ENCODE measurements at places on chromosomes 4 and X.

- no peak for DNase-seq
Observed at GRCh38 chrX:82765811-82766210, 742.3 kb upstream of the POU3F4 start.

DNA sequence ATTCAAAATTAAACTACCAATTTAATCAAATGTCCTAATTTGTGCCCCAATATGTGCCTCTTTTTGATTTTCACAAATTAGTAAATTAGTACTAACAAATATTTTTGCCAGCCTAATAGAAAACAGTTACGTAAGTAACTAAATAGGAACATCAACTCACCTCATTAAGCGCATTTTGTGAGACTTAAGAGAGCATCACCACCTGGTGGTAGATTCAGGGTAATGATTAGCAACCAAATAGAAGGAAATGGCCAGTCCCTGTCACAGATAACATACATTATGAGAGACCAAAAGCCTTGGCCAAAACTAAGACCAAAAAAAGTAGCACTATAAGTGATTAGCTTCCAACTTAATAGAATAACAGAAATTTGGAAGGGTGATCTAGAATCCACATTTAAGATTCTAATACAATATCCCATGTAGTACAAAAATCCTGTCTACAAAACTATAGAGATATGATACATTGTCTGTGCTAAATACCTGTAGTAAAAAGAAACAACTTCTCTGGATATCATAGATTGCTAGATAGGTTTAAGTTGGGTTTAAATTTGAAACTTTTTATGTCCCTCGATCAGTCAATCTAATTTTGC lies 46.7 kb downstream of the C4orf46 start:
- no peak for DNase-seq

- DNase-seq: no peak
Observed at GRCh38 chr4:40316782-40317635, 18.1 kb upstream of the CHRNA9 start.

DNA sequence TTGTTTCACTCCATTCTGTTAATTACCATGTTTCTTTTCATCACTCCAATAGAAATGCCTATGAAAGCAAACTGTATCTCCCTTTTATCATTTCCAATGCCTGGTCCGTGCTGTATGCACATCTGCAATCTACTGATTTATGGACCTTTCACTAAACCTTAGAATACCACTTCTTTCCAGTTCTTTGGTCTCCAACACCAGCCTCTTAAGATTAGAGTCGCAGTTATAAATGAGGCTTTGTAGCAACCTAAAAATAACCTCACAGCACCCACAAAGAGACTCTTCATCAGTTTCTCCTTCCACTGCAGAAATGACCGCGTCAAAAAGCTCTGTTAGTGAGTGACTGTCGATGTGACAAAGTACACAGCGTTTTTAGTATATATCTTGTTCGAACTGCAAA lies 282.6 kb downstream of the ADGRA3 start:
- DNase-seq: no peak

DNA sequence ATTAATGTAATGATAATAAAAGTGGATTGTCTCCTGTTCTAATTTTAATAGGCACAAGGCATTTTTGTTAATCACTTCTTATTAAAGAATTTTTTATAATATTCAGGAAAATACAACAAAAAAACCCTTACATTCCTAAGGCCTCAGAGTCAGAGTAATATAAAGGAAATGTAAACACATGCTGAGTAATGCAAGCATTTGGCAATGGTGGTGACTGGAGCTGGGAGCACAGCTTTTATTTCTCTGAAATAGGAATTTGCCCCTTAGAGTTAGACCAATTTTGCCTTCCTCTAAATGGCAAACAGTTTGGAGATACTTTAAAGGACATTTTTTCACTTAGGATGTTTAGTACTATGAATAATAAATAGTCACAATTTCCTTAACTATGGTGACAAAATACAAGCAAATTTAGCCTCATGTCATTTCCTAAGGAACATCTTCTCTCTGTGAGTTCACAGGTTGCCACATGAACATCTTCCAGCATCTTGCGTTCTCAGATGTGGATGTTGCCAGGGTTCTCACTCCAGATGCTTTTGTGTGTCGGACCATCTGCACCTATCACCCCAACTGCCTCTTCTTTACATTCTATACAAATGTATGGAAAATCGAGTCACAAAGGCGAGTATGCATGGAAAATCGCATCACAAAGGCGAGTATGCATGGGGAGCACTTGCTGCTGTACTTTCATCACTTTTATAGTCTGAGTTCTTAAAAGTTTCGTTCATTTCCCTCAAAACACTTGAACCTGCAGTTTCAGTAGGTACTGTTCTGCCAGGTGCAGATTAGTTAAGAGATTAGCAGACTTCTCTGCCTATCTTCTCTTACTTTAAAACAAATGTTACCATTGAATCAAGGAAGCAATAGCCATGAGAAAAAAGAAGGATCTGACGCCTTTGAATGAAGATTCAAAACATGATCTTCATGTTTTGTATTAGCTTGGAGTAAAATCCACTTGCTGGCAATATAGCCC lies 15.9 kb upstream of the F11 start:
- no peak for DNase-seq

DNA sequence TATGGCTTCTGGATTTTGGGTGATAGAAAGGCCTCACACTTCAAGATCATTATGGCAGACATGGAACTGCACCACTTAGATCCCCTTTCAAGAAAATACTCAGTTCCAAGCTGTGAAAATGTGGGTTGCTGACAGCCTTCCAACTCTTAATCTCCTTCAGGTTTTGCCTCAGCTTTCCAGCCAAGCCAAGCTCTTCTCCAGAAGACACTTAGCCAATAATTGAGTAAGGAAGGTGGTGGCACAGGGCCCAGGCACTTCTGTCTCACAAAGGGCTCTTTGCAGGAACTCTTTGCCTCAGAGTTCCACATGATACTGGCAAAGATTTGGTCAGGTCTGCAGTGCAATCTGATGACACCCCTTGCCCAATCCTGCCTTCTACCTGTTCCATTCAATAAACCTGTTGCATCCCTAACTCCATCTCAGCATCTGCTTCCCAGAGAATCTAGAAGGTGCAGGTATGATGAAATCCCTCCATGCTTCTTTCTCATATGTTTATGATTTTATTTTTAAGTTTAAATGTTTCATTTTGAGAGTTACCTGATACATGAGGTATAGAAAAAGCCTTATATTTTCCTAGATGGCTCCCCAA lies 30.6 kb downstream of the ANXA5 start:
- no peak for DNase-seq

- DNase-seq: no peak
Observed at GRCh38 chr4:182085051-182085480, 158.1 kb upstream of the TENM3 start.

GRCh38 chrX:118764122-118764521 lies 36.7 kb downstream of the IL13RA1 start:
- DNase-seq: no peak

DNA sequence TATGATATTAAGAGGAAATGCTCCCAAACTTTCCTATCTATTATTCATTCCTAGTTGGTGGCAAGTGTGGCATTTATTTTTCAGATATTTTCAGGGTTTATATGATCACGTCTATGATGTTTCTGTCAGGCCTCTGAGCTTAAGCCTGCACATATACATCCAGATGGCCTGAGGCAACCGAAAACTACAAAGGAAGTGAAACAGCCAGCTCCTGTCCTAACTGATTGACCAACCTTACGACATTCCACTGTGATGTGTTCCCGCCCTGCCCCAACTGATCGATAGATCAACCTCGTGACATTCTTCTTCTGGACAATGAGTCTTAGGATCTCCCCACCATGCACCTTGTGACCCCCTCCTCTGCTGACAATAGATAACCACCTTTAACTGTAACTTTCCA lies 67.6 kb upstream of the CTSO start:
- no peak for DNase-seq

DNA sequence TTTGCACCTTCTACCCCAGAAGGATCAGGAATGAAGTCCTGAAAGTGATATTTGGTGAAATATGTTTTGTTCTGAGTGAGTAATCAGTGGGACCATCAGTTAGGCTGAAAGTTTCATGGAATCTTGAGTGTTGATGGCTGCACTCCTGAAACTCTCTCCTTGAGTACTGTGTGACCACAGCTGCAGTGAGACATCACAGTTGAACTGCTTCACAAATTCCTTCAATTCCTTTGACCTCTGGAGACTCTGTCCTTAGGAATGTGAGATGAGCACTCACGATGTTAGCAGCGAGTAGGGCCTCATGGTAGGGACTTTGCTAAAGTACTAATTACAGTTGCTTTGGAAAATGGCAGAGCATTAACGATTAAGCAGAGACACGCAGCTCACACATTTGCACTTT lies 142.9 kb upstream of the SLC4A4 start:
- no peak for DNase-seq
